Bronchial epithelial cell (primary cell): ENCODE measurements at places on chromosomes 16 and 17. TPM values are rescaled to one million over a fixed set of nuclear protein-coding genes. Genes with fewer than 3 reads are reported as not detected.

- no peak for DNase-seq
Observed at GRCh38 chr16:2867661-2867986, 9.7 kb upstream of the PRSS22 start.

Gene LDAF1
- 59.4 and 90.6 TPM in 2 replicates for total RNA-seq

Gene RTN4RL1
- 0.13 and 0.26 TPM in 2 replicates for total RNA-seq

Gene FN3KRP
- total RNA-seq, result 21.3 and 23.9 TPM in 2 replicates

DNA sequence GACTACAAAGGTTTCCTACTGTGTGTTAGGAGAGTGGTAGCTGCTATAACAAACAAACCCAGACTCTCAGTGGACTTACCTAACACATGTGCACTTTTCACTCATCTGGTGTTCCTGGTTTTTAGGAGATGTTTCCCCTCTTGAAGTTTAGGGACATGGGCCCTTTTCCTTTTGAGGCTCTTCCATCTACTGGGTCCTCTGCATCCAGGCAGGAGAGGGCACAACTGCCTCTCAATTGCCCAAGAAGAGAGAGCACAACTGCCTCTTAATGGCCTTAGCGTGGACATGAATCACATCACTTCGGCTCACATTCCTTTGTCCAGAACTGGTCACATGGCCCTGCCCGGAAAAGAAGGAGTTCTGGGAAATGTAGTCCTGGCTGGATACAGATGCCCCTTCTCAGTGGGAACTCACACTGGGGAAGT is 9.8 kb upstream of the TNRC6C start:
- peak; percentile 39 for DNase-seq

DNA sequence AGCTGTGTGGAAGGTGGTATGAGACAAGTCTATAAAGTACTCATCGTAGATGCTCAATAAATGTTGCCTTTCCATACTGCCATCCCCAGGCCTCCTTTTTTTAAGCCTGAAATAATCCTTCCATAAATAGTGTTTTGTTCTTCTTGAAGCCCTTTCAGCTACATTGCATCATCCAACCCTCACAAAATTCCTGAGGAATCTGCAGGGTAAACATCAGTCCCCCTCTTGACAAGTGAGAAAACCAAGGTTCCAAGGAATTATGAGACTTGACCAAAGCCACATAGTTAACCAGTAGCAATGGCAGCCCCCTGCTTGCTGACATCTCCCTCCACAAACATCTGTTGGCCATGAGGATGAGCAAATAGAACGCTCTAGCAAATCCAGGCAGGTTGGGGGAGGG is 89.7 kb upstream of the CCL1 start:
- no peak for DNase-seq

DNA sequence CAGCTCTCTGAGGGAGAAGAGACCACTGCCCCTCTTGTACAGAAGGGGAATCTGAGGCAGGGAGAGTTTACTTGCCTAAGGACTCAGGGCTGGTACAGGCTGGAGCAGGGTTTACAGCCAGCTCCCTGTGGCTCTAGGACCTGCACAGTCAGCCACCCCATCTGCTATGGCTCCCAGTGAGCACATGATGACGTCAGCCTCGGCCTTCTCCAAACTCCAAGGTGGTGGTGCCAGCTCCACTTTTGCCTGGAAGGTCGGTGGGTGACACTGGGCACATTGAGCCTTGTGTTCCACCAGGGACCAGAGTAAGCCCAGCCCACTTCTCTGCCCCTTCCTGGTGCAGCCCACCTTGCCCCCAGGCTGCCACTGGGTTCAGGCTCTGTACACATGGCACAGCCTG is 202.2 kb downstream of the ENGASE start:
- DNase-seq, result no peak
